ENCODE measurements at places on chromosomes 13 and 19.

DNA sequence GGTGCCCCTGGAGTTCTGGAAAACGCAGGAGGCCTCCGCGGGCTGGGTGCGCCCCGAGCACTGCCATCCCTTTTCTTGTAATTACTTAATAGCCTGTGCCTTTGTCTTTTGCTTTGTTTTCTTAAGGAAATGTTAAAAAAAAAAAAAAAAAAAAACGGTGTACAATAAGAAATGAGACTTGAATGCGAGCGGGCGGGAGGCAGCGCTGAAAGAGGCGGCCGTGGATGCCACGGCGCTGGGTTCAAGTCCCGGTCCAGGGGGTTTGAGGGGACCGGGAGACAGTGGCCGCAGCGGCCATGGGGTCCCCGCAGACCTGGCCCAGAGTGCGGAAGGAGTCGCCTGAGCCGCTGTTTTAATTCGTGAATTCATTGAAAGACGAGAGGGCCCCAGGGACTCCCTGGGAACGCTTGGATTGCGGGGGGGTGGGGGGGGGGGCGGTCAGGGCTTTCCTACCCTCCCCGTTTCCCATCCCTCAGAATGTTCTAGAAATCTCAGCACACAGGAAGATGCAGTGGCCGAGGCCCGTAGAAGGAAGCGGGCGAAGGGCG, 349.2 kb upstream of the ARGLU1 start:
- no peak for DNase-seq

DNA sequence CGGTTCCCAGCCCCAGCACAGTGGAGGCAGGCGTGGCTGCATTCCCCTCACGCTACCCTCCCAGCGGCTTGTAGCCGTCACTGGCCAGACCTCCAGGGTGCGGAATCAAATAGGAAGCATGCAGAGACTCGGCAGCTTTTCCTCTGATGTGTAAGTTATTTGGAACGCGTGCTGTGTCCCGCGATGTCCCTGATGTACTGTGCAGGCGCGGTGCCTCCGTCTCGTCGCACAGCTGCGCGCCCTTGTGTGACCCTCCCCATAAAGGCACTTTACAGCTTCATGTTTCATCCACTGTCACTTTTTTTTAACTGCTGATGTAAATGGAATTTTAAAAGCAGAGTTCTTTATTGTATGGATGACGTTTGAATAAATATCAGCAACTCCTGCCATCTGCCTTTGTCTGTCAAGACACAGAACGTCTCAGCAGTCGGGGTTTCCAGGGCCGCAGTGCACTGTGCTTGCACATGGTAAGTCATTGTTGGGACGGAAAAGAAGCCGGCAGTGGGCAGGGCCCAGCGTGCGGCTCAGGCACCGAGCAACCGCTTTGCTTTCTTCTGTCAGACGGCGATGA, 7.3 kb upstream of the F7 start:
- no peak for DNase-seq

DNA sequence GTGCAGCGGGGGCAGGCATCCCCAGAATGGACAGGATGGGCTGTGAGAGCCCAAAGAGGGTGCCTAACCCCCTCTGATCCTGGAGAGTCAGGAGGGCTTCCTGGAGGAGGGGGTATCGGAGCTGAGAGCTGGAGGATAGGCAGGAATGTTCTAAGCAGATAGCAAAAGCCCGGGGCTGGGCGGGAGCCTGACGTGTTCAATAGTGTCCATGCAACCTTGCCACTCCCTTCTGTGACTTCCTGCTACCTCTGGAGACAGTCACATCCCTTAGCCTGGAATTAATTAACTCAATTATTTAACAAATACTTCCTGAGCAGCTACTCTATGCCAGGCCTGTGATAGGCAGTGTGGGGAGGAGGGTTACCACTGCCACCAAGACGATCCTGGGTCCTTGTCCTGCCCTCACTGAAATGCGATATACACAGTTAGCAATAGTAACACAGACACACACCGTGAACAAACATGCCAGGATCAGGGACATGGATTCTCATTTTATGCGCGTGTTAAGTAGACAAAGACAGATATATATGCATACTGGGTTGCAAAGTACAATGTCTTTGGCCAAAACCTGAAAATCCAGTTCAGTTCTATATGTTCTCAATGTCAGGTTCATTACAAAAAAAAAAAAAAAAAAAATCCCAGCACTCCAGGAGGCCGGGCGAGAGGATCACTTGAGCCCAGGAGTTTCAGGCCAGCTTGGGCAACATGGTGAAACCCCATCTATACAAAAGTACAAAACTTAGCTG, 10.7 kb downstream of the AP2S1 start:
- no peak for DNase-seq

DNA sequence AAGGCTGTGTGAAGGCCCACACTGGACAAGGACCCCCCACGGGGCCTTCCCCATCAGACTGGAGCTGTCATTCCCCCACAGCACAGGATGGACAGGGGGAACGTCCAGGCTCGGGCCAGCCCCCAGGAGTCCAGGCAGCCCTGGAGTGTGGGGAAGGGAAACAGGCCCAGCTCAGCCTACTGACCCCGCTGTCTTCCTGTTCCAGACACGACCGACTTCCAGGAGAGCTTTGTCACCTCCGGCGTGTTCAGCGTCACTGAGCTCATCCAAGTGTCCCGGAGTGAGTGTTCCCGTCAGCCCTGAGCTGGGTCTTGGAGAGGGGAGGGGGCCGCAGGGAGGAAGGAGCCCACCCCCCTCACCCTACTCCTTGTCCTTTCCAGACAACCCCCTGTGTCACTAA, 47.0 kb downstream of the SMIM24 start:
- no peak for DNase-seq

GRCh38 chr19:49592486-49593232, 1.7 kb downstream of the PRR12 start:
- DNase-seq: no peak

DNA sequence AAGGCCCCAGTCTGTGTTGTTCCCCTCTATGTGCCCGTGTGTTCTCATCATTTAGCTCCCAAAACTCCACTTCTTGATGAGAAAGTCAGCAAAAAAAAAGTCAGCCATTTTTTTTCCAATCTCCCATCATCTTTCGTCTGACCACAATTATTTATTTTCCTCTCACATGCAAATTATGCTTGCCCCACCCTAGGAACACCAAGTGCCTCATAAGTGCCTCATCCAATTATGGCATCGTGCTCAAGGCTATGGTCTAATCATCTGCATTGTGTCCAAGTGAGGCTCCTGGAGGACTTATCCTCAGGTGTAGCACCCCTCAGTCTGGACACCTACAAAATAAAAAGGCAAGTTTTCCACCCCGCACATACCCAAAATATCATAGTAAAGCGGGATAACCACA, 20.8 kb upstream of the IPO5 start:
- no peak for DNase-seq

- no peak for DNase-seq
Observed at GRCh38 chr13:23658929-23659541, 88.8 kb downstream of the TNFRSF19 start.

- DNase-seq: no peak
Observed at GRCh38 chr19:35718345-35719041, 690 bp downstream of the KMT2B start.

- no peak for DNase-seq
Observed at GRCh38 chr13:28618230-28618994, 40.5 kb upstream of the POMP start.

DNA sequence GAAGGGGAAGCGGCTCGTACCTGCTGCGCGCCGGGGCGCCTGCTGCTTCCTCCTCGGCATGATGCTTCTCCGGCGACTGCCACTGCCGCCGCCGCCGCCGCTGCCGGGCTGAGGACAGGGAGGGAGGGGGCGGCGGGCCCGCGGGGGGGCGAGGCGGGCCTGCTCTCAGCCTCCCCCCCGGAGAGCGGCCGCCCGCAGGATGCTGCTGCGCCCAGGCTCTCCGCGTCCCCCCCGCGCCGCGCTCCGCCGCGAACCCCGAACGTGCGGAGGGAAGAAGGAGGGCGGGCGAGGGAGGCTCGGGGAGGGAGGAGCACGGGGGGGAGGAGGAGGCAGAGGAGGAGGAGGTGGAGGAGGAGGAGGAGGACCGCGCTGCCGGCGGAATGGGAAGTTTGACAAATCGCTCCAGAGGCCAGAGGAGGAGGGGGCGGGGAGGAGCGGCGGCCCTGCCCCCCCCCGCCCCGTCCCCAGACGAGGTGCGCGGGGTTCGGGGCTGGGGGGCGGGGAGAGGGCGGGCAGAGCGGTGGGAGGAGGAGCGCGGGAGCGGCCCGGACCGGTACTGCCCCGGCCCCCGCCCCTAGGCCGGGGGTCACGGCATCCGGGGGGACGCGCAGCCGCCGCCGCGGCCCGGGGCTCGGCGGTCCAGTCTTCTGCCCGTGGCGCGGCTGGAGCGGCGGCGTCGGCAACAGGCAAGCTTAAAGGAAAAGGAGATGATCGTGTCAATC, at the start of gene TSHZ3:
Gene TSHZ3, minus strand, starts transcription at position 277 of the 722 bp plus-strand sequence. Its CDS starts 217 bp downstream, at position 60.
- DNase-seq: peak; percentile 58

DNA sequence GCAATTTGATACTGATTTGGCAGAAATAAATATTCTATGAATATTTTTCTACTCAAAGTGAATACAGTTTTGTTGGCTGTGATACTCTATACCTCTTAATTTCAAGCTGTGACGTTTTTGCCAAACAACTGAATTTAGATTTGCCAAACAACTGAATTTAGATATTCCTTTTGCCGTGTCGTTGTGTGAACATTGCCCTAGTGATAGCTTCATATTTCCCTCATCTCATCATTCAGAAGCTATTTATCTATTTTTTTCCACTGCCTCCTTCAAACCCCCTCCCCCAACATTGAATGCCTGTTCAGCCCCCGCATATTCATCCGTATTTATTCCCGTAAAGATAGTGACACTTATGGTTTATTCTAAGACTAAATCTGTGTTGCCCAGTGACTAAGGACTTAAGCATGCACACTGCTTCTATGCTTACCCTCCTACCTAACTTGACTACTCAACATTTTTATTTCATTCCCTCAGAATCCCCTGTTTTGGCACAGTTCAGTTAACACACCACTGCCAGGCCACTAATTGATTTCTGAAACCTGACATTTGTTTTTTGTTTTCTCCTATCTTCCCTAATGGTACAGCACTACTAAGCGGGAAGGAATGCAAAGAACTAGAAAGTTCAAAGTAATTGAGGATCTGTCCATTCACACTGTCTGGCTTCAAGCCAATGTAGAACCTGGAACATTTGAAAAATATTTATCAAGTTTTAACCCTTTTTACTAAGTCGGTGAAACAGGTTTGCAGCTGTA, 2.8 kb upstream of the KLF5 start:
- no peak for DNase-seq

GRCh38 chr13:51576754-51577153, 7.5 kb upstream of the WDFY2 start:
- no peak for DNase-seq

DNA sequence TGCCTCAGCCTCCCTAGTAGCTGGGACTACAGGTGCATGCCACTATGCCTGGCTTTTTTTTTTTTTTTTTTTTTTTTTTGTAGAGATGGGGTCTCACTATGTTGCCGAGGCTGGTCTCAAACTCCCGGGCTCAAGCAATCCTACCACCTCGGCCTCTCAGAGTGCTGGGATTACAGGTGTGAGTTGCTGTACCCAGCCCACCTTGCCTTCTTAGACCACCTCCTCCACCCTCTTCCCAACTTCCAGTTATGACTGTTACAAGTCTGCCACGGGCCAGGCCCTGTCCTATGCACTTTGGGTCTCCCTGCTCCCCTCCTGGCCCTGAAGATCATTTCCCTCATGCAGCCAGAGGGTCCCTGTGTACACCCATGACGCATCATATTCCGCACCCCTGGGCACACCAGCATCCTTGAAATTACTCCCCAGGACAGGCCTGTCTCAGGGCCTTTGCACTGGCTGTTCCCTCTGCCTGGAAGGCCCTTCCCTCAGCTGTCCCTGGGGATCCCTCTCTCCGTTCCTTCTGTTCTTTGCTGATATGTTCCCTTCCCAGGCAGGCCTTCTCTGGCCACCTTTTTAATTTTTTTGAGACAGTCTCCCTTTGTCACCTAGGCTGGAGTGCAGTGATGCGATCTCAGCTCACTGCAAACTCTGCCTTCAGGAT, 3.0 kb downstream of the LGALS4 start:
- DNase-seq: no peak

DNA sequence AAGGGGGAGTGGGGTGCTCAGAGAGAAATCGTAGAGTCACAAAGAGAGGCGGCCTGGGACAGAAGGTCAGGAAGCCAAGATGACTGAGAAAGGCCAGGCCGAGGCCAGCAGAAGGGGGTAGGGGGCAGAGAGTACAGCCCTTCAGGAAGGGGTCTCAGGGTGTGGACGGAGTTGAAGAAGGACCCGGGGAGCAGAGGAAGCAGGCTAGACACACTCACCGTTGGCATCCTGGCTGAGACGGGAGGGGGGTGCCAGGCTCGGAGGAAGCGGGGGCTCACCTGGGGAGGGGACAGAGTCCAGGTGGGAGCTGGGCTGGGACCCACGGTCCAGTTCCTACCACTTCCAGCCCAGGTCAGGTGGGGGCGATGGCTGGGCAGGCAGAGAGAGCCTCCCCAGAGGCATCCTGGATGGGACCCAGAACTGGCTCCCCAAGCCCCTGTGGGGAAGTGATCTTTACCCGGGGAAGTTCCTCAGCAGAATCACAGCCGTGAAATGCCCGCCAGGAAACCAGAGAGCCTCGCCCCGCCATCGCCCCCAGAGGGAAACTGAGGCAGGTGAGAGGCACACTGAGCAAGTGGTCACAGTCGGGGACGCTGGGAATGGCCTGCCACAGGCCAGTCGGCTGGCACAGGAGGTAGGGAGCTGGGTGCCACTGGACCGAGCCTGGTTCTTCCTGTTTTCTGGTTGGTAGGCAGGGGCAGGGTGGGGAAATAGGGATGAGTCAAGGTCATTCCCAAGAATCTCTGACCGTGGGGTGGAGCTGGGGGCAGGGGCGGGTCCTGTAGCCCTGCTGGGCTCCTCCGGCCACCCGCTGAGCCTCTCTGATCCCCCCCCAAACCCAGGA, 1.4 kb downstream of the MATK start:
- no peak for DNase-seq

DNA sequence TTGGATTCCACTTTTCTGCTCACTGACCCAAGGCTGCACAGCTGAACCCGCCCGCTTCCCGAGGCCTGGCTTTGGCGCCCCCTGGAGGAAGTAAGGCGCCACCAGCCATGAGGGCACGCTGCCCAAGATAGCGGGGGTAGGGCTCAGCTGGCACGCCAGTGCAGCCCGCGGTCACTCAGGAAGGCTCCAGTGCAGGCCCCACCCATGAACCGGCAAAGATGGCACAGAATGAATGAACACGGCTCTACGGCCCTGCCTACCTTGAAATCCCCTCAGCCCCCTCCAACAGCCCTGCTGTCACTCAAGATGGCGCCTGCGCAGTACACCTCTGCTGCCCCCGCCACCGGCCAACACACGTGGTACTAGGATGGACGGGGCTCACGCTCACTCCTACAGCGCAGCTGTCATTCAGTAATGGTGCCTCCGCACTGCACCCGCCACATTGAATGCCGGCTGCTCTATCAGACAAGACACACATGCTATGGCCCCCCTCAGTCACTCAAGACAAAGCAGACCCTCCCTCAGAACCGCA, 3.0 kb downstream of the PEG3 start:
- DNase-seq: no peak

GRCh38 chr19:55178781-55179599, 1.1 kb downstream of the SYT5 start:
- peak; percentile 85 for DNase-seq

GRCh38 chr19:38417544-38418506, 8.2 kb downstream of the RASGRP4 start:
- DNase-seq: peak; percentile 91
